ENCODE measurements at places on chromosomes 4 and X.

DNA sequence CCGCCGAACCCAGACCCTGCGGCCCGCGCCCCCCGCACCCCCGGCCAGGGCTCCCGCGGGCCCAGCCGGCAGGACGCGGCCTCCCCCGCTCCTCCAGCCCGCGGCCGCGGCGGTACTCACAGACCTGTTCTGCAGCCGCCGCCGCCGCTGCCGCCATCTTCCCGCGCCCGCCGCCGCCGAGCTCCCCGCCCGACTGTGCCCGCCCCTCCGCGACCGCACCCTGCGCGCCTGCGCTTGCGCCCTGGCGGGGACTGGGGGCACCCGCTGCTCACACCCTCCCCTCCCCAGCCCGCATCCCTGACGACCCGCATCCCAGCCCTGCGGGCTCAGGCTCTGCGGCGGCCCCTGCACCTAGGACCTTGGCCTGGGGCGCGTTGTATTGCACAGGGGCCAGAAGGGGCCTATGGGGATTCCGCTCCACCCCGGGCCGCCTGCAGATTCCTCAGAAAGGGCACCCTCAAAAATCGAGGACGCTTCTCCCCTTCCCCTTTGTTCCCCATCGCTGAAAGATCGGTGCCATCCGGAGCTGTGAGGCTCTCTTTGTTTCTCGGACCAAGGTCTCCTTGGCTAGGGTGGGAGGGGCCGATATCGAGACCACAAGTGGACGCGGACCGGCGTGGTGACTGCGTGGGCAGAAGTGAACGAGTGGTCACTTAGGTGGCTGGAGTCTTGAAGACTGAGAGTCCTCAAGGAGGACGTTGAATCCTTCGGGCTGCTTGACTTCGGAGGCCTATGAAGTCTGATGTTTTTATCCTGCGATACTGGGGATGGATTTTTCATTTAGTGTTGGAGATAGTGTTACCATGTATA lies at the start of gene SGCB:
Gene SGCB, minus strand, starts transcription at position 197 of the 810 bp plus-strand sequence. Its CDS starts 40 bp downstream, at position 157.
- DNase-seq, result peak; percentile 79

- no peak for DNase-seq
These were observed 6.0 kb upstream of the SOX3 start for GRCh38 chrX:140510895-140511295.

DNA sequence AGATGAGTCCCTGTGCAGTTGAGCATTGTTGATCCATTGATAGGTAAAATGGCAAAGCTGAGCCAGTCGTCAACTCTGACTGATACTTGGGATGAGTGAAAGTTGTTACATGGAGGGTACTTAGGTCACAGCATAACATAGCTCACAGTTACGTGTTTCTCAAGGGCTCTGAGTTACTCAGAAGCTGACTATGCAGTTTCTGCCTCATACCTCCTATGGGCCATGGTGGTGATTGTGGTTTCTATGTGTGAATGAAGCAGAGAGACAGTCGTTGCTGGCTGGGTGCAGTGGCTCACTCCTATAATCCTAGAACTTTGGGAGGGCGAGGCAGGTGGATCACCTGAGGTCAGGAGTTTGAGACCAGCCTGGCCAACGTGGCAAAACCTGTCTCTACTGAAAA lies 30.8 kb downstream of the FRMPD3 start:
- no peak for DNase-seq

- no peak for DNase-seq
These were observed 51.1 kb downstream of the SH3KBP1 start for GRCh38 chrX:19836337-19836736.

GRCh38 chr4:9894644-9895332 lies 113.4 kb downstream of the DRD5 start:
- DNase-seq, result no peak
